ENCODE measurements at places on chromosomes 11 and 22.

DNA sequence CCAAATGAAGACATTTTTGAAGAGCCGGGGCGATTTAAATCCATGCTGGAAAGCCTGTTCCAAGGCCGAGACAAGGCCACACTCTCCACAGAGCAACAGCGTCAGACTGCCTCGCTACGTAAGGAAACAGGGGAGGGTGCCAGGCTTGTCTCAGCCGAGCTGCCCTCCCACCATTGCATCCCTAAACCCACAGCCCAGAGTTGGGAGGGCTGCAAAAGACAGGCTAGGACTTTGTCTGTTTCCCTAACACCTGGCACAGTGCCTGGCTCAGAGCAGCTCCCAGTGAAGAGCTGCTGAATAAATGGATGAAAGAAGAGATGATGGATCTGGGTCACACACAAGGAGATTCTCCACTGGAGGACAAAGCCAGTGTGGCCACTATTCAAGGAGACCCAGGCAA lies 51.3 kb upstream of the SCUBE2 start:
- DNase-seq, result no peak

DNA sequence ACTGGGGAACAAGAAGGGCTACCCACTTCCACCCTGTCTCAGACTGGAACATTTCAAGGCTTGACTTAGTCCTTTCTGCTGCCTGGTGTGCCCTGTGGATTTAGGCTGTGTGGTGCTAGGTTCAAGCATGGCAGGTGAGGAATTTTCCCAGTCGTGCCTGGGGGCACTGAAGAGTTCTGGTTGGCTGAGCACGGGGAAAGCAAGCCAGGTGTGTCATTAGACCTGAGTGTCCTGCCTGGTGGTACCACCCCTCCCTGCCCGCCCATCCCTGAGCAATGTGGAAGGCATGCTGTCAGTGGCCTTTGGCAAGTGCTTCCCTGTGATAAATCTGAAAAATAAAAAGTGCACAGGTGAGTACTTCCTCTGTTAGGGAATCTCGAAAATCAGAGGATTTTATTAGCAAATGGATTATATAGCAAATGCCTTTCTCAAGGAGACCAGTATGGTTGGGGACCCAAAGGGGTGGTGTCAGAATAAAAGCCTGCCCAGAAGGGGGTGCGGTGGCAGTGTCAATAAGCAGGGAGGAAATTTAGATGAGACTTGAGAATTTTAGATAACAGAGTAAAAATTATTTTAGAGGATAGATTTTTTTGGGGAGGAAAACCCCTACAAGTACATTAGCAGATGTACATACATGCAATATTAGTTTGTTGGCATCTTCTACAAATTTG lies 22.8 kb downstream of the TEAD1 start:
- DNase-seq, result no peak

DNA sequence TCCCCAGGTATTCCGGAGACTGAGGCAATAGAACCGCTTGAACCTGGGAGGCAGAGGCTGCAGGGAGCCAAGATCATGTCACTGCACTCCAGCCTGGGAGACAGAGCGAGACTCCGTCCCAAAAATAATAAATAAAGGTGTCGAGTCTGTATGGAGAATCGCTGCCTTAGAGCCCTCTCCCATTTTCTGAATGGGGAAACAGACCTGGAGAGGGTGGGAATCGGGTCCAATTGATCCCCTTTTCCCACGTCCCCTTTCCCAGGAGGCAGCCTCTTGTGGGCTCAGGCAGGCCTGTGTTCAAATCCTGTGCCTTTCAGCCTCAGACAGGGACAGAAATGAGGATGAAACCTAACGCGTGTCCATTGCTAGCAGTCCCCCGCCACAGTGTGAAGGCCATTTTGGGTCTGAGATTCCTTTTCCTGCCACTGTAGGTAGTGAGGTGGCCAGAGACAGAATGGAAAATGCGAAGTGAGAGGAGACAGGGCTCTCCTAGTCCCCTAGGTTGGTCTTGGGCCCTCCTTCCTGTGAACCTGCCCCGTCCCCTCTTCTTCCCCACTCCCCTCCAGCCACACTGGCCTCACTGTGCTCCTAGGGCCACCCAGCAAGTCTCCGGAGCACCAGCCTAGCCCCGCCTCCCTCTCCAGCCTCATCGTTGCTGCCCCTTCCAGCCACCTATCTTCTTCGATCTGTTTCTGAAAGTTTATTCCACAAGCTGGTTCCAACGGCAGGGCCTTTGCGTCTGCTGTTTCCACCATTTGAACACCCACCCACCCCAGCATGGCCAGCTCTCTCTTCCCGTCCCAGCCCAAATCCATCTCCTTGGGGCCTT lies 2.7 kb upstream of the POLDIP3 start:
- no peak for DNase-seq

DNA sequence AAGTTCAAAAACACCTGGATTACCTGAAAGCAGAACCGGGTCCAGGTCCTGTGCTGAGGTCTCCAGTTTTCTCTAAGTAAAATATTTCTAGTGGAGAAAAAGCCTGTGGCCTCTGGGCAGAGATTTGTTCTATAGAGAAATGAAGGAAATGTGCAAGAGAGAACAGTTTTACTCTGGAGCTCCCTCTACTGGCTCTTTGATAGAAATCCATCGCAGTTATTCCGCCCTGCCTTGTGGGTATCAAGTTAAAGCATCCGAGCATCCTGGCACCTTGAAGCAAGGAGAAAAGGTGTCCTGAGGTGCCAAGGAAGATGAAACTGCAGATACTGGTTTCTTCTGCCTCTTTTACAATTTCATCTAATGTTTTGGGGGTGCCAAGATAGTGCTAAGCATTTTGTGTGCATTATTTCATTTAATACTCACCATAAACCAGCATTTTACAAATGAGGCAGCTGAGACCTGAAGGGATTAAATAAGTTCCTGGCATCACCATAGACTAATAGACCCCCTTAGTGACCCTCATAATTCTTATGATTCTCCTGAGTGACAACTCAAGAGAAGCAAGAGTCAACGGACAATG lies 113.1 kb upstream of the HSD17B12 start:
- DNase-seq, result peak; percentile 54

DNA sequence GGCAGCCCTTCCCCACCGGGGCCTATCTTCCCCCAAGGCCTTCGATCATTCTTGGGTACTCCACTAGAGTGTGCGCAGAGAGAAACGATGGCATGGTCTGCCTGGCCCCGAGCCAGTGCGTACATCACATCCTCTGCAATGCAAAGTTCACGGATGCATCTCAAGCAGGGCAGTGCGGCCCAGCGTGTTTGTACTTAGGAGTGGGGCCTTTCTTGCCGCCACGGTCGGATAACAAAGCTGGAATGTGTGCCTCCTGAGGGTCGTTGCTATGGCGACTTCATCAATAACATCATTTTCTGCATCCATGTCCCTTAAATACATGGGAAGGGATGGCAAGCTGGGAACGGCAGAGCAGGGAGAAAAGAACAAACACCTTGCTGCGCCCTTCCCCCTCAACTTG lies 73.9 kb downstream of the SCUBE1 start:
- no peak for DNase-seq

DNA sequence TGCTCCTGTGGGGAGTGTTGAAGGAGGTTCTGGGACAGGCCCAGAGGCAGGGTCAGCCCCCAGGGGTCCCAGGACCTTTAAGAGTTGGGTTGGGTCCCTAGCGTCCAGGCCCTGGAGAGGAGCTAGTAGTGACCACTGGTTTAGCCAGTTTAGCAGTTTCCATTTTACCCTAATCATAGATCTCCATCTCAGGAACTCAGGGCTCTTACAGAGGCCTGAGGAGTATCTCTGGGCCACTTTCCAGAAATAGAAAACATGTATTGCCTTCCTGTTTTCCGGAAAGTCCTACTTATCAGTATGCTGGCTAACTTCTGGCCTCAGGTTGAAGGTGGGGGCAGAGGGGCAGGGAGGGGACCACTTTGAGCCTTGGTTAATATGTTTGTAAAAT lies 13.5 kb downstream of the NCF4 start:
- DNase-seq, result no peak

GRCh38 chr11:20126724-20127123 lies 33.6 kb downstream of the DBX1 start:
- DNase-seq, result no peak

GRCh38 chr11:47616726-47617416 lies 22.7 kb upstream of the C1QTNF4 start:
- DNase-seq, result peak; percentile 85

GRCh38 chr11:13503393-13503792 lies 7.6 kb upstream of the PTH start:
- DNase-seq, result no peak

DNA sequence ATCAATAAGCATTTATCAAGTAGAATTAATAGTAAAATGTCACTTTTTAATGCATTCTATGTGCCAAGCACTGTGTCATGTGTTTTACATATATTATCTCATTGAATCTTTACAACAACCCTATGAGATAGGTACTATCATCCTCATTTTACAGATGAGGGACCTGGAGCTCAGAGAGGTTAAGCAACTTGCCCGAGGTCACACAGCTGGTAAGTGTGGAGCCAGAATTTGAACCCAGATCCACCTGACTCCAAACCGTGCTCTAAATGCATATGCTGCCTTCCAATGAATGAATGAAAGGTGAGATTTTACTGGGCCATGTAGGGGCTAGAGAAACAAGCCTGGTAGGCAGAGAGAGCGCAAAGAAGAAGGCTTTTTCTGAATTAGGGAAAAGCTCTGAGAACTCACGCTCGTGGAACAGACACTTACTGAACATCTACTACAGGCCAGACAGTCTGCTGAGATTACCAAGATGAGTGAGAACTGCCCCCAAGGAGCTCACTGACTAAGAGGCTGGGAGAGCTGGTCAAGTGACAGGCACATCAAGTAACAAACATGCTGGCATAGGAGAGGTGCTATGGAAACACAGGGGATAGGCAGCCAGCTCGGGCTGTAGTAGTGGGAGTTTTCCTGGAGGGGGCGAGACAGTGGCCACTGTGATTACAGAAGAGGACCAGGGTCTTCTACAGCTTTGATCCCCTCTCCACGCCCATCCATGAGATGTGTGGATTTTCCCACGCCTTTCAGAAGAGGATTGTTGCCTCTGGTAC lies 4.4 kb downstream of the ABCG4 start:
- DNase-seq, result no peak

- DNase-seq, result no peak
Measured at GRCh38 chr11:108237058-108237481, 14.2 kb downstream of the ATM start.

DNA sequence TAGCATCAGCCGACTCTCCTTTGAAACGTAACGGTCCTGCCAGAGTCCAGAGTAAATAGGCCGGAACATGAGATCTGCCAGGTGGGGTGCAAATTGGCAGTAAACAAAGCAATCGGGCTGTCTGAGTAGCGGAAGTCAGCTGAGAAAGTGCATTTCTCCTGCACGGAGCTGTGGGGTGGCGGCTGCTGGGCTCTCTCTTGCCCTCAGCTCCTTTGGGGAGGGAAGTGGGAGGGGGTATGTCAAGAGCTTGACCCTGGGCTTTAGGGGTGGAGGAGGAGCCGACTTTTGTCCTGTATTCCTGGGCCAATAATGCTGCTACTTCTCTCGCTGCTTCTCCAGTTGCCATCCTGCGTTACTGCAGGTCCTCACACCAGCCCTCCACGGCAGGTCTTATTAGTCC lies 11.6 kb downstream of the GRIK4 start:
- no peak for DNase-seq

- DNase-seq, result peak; percentile 74
Measured at GRCh38 chr11:36249246-36249645, 40.0 kb downstream of the COMMD9 start.

GRCh38 chr11:133149698-133150097 lies 382.6 kb downstream of the OPCML start:
- DNase-seq, result no peak

GRCh38 chr11:119350302-119350701 lies 3.8 kb upstream of the MFRP start:
- no peak for DNase-seq

- DNase-seq, result no peak
Measured at GRCh38 chr11:99432677-99433076, 411.9 kb downstream of the CNTN5 start.

DNA sequence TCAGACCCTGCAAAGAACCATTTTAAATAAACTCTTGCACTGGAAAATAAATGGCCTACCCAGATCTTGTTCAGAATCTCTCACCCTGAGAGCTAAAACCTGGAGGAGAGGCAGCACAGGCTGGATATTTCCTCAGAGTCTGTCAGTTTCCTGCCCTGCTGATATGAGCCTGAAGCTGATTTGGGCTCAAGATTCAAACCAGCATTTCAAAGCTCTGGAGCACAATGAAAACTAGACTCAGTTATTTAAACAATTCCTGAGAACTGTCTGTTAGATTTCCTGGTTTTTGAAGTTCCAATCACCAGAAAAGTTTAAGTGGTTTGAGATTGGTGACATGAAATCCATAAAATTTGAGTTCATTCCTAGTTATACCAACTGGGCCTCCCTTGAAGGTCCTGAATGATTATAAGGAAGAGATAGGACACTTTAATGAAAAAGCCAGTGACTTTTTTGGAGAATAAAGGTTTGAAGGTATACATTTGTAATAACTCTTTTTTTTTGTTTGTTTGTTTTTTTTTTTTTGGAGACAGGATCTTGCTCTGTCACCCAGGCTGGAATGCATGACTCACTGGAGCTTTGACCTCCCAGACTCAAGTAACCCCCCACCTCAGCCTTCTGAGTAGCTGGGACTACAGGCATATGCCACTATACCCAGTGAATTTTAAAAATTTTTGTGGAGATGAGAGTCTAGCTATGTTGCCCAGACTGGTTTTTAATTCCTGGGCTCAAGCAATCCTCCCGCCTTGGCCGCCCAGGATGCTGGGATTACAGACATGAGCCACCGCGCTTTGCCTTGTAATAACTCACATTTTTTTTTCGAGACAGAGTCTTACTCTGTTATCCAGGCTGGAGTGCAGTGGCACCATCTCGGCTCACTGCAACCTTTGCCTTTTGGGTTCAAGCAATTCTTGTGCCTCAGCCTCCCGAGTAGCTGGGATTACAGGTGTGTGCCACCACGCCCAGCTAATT lies 8.0 kb upstream of the ESAM start:
- DNase-seq, result peak; percentile 59

DNA sequence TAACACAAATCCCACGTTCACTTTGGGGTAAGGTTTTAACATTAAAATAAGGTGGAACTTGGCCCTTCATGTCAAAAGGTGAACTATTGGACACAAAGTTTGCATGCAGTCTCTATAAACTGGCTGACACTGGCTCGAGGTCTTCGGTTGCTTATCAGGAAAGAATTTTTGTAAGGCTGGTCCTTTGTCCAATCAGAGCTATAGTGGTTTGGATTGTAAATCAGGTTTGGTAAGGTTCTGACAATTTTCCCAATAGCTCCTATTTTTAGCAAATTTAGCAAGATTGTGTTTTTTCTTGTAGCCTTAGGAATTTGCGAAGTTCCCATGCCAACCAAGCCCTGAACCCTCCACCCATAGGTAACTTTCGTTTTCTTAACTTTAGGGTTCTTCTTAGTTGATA lies 17.6 kb upstream of the MED17 start:
- no peak for DNase-seq

- peak; percentile 99 for DNase-seq
Measured at GRCh38 chr11:9760193-9760575, 96.3 kb downstream of the SWAP70 start.

All from AG10803 (cell line).